Naive thymus-derived CD4-positive, alpha-beta T cell (primary cell): ENCODE measurements at places on chromosomes 13 and 19. TPM values are rescaled to one million over a fixed set of nuclear protein-coding genes. Genes with fewer than 3 reads are reported as not detected.

DNA sequence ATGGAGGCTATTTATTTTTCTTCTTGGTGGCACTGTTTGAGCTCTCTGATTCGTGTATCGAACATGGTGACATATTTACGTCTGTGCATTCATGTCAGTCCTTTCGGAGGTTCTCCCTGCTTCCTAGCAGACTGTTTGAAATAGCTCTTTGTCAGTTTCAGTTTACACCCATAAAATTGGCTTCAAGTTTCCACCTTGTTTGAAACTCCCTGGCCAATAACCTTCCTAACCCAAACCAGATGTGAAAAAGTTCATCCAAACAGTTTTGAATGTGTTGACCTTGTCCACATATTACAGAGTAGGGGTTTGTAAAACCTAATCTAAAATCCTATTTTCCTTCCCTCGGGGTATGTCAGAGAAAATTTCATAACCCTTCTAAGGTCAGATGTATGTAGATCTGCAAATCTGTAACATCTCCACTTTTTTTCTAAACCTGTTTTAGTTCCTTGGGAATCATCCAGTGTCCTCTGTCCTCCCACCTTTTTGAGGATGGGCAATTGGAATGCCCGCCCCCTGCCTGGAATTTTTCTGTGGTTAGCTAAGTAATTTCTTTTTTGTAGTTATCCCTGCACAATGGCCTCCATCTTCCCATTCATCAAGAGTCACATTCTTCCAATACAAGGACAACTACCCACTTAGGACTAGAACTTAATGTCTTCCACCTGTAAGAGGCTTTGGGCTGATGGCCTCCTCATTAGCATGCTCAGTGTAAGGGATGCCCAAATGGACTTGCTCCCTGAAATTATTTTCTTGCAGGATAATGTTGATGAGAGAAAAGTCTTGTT is 499.8 kb downstream of the GPC6 start:
- DNase-seq: no peak

GRCh38 chr19:42075364-42075615 is 676 bp upstream of the ZNF574 start:
- DNase-seq: no peak

- no peak for DNase-seq
Observed at GRCh38 chr19:16377521-16377920, 52.9 kb downstream of the KLF2 start.

DNA sequence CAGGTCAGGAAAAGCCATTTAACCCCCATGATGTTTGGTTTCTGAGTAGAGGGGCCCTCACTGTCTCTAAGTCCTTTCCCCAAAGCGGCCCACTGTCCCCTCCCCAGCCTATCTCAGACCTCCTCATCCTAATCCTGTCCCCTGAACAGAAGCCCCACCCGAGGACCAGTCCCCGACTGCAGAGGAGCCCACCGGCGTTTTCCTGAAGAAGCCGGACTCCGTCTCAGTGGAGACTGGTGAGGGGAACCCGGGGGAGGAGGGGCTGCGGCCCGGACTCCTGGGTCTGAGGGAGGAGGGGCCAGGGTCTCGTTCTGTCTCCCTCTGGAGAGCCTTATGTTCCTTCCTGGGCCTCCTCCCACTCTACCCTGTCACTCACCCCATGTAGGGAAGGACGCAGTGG is 2.9 kb downstream of the MYBPC2 start:
- no peak for DNase-seq

The ITGBL1 gene
- polyA plus RNA-seq: not detected

The SIGLEC8 gene
- not detected for polyA plus RNA-seq

The ZNF43 gene
- polyA plus RNA-seq: 24.3 TPM
